ENCODE measurements at places on chromosomes 3 and 15.

DNA sequence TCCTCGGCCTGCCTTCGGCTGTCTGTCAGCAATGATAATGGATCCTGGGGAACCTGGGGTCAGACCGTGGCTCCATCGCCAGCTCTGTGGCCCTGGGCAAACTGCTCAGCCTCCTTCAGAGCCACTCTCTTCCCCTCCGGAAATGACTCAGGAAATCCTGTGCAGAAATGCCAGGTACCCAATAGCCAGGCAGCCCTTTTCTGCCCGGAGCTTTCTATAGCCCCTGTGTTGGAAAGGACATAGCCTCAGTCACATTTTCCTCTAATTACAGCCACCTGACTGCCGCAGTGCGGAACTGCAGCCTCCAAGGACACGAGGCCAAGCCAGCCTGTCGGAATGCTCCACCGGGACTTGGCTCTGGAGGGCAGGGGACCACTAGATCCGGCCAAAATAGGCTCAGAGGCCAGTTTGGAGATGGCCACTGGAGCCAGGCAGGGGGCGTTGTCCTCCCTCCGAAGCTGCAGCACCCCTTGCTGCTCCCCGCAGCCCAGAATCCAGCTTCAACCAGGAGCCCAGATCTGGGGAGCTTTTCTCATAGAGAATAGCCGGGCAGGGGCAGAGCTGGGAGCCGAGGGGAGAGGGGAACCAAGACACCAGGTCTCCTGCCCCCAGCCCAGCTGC, 11.6 kb upstream of the ZXDC start:
- peak; percentile 12 for DNase-seq

DNA sequence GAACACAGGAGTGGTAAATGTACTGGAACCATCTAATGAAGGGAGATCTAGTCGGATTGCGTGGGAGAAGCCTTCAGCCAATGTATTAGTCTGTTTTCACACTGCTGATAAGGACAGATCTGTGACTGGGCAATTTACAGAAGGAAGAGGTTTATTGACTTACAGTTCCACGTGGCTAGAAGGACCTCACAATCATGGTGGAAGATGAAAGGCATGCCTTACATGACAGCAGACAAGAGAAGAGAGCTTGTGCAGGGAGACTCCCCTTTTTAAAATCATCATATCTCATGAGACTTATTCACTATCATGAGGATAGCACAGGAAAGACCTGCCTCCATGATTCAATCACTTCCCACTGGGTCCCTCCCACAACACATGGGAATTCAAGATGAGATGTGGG, 17.0 kb downstream of the HRG start:
- DNase-seq, result no peak

GRCh38 chr3:42537350-42537749, 34.9 kb downstream of the VIPR1 start:
- DNase-seq, result no peak

DNA sequence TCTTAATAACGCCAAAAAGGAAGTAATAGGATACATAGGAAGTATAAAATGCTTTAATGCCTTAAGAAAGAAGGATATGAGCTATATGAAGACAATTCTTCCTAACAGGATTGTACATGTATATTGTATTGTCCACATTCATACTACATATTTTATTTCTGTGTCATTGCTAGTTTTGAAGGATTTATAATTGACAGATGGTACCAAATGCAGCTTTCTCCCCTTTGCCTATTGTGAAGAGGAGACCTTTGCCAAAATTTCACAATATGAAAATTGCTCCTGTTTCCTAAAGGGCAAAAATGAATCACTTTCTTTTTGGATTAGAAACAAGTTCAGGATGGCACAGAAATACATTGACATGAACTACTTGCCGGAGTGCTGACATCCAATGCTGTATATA, 34.8 kb upstream of the EOMES start:
- DNase-seq, result no peak

- DNase-seq, result no peak
These were observed 501.4 kb downstream of the PYDC2 start for GRCh38 chr3:191962324-191962723.

- no peak for DNase-seq
These were observed 1.0 kb upstream of the CD200R1L start for GRCh38 chr3:112847692-112848091.

- DNase-seq, result no peak
These were observed 47.0 kb downstream of the RPLP1 start for GRCh38 chr15:69499521-69500211.

DNA sequence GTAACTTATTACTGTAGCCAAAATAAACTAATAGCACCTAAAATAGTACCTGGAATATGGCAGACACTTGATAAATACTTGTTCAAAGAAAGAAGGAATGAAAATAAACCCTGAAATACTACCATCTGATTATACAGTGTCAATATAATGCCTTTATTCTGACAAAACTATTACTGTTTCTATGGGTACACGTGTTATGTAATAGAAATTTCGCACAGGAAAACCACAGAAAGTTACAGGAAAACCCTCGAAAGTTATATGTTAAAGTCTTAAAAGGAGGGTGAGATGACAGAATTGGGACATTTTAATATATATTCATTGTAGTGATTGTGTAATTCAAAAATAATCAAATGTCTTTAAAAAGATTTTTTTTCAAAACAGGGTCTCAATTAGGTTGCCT, 28.8 kb downstream of the ETFA start:
- DNase-seq, result no peak

- peak; percentile 63 for DNase-seq
These were observed 255.7 kb downstream of the MBNL1 start for GRCh38 chr3:152524198-152525140.

DNA sequence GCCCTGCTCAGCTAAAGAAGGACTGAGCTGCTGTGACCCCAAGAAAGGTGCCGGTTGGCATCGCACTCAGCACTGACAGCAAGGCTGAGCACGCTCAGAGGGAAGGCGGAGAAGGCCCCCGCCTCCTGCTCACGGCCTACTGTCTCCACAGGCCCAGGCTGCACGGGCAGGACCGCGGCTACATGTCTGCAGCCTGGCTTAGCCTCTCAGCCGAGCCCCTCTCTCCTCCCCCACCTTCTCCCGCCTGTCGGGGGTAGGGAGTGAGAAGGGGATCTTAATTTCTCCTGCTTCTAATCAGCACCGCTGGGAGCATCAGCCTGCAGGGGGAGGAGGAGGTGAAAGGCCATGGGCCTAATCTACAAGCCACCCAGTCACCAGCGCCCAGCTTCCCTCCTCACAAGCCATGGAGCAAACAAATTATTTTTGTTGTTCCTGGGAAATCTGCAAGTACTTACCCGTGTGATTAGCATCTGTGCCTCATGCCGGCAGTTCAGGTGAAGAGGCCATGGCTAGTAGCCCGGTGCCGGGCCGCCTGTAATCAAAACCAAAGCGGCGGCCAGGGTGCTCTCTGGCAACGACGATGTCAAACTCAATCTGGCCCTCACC, 68.1 kb downstream of the EPHB3 start:
- no peak for DNase-seq

- DNase-seq, result peak; percentile 57
These were observed 144.6 kb upstream of the RASGRP1 start for GRCh38 chr15:38709196-38709595.

- DNase-seq, result no peak
These were observed 36.6 kb upstream of the RHO start for GRCh38 chr3:129491794-129492193.

DNA sequence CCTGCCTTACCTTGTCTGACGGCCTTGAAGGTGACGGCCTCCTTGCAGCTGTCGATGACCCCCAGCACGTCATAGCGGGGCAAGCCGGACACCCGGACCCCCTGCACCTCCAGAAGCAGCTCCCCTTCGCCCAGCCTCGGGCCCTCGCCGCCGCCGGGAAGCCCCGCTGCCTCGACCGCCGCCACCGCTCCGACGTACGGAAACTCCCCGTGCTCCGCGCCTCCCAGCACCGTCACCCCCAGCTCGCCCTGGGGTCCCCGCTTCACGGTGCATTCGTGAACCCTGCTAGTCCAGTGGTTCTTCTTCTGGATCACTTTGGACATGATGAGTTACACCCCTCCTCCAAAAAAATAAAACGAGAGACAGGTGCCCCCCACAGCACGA, 740 bp downstream of the MAGI1 start:
- no peak for DNase-seq

DNA sequence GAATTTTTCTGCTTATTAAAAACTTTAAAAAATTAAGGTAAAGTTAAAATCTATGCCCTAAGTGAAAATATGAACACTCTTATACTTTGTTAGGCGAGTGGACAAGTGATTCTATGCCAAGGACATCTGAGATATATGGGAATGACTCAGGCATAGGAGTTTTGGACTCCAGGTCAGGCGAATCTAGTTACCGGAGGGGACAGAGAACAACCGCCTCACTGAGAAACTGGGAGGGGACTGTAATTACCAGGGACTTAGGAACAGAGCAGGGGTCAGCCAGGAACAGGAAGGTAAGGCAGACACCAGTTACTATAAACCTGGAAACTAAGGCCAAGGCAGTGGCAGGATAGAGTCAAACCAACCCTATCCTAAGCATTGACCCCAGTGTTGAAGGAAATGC, 16.8 kb upstream of the ATP1B3 start:
- no peak for DNase-seq

DNA sequence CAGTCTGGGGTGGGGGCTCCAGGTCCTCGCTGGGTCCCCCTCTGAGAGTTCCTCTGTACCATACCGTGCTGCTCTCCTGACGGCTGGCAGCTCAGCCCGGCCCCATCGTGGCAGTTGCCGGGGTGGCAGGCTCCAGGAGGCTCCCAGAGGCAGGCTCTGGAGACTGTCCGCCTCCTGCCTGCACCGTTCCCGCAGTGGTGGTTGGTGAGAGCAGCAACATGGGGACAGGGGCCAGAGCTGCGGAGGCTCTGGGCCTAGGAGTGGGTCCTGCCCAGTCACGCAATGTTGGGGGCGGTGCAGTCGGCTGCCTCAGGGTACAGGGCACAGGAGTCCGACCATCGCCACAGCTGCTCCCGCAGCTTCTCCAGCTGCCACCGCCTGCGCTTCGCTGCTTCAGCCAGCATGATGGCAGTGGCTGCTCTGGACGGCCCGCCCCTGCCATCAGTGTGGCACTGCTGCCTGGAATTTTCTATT, 492.7 kb downstream of the AGBL1 start:
- no peak for DNase-seq

- peak; percentile 44 for DNase-seq
These were observed 77.1 kb upstream of the SNRPA1 start for GRCh38 chr15:101372149-101372577.

GRCh38 chr3:192489579-192489978, 237.8 kb downstream of the FGF12 start:
- no peak for DNase-seq

GRCh38 chr3:56629451-56629850, 53.6 kb downstream of the TASOR start:
- DNase-seq, result no peak

- no peak for DNase-seq
These were observed 14.2 kb upstream of the COLQ start for GRCh38 chr3:15535732-15536131.

DNA sequence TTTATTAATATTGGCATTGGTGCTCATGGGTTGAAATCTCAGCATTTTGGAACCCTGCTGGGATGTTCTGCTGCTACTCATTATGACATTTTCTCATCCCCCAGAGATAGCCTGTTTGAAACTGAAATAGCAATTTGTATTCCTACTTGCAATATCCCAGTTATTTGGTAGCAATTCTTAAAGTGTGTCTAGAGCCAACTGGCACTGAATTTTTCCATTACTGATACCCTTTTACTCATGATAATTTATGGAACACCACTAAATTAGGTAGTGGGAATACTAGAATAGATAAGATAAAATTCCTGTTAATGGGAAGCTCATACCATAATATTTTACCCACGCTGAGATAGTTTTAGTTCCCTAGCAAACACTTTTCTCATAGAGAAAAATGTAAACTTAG, 309.3 kb downstream of the SV2B start:
- no peak for DNase-seq

GRCh38 chr3:48595526-48596121, 495 bp upstream of the COL7A1 start:
- peak; percentile 84 for DNase-seq

DNA sequence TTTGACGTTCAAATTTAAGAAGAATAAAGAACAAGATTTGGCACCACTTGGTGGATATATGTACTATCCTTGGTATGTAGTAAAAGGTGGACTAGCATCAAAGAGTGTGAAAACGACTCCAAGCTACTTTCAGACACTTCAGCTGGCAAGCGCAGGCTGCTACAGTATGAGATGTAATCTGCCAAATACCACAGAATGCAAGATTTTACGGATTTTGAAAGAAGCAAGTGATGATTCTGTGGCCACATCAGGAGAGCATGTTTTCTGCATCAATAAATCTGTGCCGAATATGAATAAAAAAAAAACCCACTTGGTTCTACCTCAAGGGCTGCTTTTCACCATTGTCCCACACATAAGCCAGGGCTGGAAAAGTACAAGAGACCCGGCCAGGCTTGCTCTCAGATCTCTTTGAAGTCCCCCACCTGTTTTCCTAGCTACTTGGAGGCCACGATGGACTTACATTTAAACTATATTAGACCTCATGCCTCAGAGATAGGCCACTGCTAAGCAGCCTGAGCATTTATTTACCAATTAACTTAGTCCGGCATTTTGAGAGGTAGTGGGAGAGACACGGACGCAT, 37.4 kb downstream of the MYO1E start:
- DNase-seq, result peak; percentile 69

GRCh38 chr3:170420307-170420821, 1.7 kb downstream of the CLDN11 start:
- peak; percentile 44 for DNase-seq
